ENCODE measurements at places on chromosomes 5 and 9. TPM values are rescaled to one million over a fixed set of nuclear protein-coding genes. Genes with fewer than 3 reads are reported as not detected.

The SLC6A18 gene
- not detected for total RNA-seq

The EQTN gene
- 1.5 TPM for total RNA-seq

The ADAMTS16 gene
- total RNA-seq, result 0.09 TPM

The STK32A gene
- 7.1 TPM for total RNA-seq

The NR3C1 gene
- total RNA-seq, result 103 TPM

The ZNF300 gene
- total RNA-seq, result 11.3 TPM

The LCN2 gene
- total RNA-seq, result 114 TPM

The PITX1 gene
- 0.43 TPM for total RNA-seq

The SLC6A19 gene
- not detected for total RNA-seq

The PRDM9 gene
- total RNA-seq, result not detected

The PCDHGA3 gene
- 2.1 TPM for total RNA-seq
